ENCODE measurements at places on chromosomes 5 and 9.
A peak's percentile ranks its signal among the peaks of the same experiment; 100 is the strongest.

DNA sequence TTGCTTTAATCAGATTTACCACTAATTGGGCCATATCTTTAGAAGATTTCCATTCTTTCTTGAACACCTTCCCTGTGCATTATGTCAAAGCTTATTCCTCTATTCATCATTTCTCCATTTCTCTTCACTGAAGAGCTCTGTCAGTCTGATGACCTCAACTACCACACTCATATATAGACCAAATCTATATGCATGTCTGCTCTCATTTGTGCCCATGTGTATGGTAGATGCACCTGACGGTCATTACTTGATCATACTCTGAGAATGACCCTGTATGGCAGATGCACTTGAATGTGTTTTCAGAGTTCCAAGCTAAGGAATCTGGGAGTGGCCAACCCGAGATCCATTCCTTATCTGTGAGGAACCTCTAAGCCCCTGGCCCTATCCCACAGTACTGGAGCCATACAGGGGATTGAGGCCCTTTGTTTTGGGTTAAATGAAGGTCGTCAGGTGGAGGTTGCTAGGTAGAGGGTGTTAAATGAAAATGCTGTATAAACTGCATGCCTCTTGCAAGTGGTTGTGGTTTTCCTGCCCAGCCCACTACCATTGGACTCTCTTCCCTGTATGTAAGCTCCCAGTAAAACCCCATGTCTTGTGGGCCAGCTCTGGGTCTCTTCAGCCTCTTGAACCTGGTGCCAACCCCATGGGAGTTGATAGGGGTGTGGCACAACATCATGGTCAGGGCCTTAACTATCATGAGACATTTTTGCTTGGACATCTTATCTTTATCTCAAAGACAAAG is 229.5 kb downstream of the KIAA0825 start:
- DNase-seq, result no peak

DNA sequence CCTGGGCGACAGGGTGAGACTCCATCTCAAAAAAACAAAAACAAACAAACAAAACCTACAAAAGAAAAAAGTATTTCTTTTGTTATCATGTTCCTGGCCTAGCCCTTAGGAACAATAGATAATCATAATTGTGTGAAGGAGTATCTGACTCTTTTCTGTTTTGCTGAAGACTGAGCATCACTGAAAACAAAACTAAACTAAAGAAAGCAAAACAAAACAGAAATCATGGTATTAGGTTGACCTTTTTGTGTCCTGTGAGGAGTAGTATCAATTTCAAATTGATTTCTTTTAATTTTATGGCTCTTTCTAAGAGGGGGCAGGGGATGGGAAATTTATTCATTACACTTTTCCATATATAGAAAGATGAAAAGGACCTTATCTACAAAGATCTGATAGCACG is 246.0 kb downstream of the YTHDC2 start:
- DNase-seq, result no peak

- DNase-seq, result no peak
These were observed 366.4 kb downstream of the PSAT1 start for GRCh38 chr9:78663369-78663768.

DNA sequence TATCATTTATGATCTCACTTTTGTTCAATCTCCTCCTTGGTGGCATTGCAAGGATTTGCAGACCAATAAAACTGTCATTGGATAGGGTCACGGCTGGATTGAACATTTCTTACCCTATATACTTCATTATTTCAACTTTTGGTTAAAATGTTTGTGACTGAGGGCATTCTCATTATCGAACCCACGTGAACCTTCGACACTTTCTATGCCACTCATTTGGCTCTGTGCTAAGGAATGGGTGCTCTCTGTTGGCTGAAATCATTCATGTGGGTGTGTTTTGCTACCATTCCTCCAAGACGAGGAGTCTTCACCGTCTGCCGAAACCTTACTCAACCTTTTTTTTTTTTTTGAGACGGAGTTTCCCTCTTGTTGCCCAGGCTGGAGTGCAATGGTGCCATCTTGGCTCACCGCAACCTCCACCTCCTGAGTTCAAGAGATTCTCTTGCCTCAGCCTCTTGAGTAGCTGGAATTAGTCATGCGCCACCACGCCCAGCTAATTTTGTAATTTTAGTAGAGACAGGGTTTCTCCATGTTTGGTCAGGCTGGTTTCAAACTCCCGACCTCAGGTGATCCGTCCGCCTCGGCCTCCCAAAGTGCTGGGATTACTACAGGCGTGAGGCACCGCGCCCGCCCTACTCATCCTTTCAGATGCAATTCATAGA is 62.5 kb downstream of the CSNK1A1 start:
- no peak for DNase-seq

DNA sequence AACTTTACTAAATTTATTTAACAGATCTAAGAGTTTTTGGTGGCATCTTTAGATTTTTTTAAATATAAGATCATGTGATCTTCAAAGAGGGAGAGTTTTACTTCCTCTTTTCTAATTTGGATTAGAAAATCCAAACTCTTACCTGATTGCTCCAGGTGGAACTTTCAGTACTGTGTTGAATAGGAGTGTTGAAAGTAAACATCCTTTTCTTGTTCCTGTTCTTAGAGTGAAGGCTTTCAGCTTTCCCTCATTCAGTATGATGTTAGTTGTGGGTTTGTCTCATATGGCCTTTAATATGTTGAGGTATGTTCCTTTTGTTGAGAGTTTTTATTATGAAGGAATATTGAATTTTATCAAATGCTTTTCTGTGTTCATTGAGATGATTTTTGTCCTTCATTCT is 650.0 kb upstream of the SGCD start:
- no peak for DNase-seq

DNA sequence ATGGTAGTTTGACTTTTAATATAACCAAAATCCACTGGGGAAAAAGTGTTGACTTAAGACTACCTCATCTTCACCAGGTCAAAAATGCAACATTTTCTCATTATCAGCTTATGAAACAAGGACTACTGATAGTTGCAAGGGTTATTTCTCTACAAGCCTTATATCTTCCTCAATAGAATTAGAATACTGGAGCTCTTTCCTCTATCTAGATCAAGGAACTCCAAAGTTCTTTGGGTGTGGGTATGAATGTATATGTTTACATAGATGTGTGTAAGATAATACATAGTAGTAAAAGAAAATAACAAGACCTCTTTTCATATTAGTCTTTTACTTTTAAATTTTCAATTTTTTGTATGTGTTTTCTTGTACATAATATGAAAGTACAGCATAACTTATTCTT is 244.5 kb downstream of the MLLT3 start:
- no peak for DNase-seq

DNA sequence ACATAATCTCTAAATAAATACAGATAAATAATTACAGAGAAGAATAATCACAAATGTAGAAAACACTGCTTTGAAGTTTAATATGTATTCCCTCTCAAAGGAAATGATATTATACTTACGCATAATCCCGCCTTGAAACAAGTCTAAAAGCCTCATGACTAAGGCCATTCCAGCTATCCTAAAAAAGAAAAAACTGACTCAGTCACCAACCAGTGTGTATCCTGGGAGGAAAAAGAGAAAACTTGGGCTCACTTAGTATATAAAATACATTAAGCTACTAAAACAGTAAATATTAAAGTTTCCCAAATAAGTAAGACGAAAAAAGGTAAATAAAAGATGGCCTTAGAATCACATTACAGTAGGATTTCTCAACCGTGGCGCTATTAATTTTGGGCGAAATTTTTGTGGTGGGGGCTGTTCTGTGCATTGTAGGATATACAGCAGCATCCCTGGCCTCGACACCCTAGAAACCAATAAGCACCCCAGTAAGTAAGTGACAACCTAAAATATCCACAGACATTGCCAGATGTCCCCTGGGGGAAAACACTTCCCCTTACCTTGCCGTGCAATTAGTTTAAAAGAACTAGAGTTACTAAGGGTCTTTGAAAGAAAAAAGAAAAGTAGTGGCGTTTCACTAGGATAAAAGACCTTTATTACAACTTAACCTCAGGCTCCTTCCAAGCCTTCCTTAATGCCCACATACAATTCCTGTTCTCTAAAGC is 1.1 kb downstream of the HSPA9 start:
- no peak for DNase-seq

DNA sequence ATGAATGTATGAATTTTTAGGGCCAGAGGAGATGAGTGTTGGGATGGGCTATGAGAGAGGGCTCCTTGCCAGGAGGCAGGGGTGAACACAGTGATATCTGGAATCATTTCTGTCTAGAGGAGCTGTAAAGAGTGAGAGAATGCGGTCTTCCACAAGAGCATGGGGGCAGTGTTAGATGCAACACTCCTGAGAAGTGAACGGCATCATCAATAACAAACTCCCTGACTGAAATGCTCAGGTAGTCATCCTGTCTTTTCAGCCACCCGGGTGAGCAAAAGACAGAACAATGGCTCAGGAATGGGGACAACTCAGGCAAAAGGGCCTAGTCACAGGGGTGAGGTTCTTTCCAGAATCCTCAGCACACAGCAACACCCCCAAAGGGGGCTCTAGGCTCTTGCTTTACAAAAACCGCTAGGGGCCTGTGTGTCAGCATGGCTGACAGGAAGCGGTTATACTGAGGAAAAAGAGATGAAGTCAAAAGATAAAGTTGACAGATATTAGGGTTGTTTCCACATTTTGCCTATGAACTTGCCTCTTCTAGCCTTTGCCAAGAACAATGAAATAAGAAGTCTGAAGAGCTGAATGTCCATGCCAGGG is 104.6 kb upstream of the LRRTM2 start:
- DNase-seq, result no peak

DNA sequence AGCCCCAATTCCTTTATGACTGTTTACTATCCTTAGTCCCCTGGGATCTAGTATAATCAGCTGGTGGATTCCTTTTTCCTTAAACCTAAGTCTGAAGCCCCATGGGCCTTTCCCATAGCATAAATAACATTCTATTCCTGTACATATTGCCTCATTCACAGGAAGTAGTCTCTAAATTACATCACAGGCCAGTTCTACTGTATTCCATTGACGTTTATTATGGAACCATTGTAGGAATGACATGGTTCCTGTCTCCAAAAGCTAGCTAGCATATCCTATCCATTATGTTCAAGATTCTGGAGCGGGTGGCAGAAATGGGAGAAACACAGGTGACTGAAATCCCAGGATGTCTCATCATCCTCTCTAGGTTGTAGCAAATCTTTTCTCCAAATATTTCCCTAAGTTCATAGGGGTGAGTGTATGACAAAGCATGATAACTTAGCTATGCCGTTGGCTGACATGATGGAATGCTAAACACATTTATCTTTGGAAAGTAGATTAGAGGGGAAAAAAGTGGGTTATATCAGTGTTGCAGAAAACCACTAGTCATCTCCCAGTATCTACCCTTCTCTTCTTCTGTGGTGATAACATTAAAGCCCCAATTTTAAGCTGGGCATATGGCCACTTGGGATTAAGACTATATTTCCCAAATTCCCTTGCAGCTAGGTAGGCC is 140.1 kb downstream of the FGF1 start:
- DNase-seq, result peak; percentile 77

- DNase-seq, result peak; percentile 93
These were observed 344.7 kb upstream of the RGMB start for GRCh38 chr5:98428806-98429205.

- DNase-seq, result no peak
These were observed 5.8 kb downstream of the LTC4S start for GRCh38 chr5:179799644-179799973.

DNA sequence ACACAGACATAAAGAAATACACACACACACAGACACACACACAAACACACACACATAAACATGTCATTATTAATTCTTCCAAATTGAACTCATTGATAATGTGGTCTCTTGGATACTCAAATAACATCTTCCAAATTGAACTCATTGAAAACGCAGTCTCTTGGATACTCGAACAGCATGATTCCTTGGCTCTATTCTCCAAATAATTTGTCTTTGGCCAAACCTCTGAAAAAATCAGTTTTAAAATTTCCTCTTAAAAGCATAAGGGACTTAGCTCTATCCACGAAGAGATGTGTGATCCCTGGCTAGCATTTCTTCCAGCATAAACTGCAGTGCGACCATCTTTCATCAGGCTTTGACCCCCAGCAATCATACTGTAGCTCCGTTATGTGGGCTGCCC is 296.6 kb downstream of the IRX2 start:
- DNase-seq, result no peak

DNA sequence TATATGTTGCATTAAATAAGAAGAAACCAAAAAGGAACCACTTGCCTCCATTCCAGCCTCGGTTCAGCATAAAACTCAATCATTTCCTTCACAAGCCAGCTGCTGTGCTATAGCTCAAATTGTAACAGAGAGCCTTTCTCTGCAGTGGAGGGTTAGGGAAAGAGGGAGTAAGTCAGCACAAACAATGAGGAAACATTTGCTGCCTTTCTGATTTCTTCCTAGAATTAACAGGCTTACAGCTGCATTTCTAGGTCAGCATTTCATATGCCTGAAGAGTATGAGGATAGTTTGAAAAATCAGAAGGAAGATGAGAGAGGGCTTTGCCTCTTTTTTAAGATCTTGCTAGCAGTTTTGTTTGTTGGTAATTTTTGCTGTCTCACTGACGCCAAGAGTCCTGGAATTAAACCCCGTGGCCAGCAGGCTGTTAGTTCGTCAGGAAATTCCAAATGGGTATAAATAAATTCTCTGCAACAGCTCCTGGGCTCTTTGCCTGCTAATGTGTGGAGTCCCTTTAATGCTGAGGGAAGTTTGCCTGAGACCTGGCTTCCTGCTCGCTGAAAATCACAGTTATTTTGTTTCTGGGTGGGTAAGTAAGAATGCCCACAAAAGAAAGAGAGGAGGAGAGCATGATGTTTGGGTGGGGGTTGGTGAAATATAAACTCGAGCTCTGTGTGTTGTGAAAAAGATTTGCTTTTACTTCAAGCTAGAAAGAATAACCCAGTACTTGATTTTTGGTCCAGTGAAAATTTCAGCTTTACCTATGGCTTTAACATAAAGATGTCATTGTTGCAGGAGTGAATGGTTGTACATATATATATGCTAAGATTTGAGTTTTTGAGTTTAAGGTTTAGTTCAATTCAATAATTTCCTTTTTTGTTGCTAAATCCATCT is 148.1 kb upstream of the DMRT1 start:
- peak; percentile 41 for DNase-seq

GRCh38 chr9:36980148-36980974 is 53.7 kb downstream of the PAX5 start:
- no peak for DNase-seq

DNA sequence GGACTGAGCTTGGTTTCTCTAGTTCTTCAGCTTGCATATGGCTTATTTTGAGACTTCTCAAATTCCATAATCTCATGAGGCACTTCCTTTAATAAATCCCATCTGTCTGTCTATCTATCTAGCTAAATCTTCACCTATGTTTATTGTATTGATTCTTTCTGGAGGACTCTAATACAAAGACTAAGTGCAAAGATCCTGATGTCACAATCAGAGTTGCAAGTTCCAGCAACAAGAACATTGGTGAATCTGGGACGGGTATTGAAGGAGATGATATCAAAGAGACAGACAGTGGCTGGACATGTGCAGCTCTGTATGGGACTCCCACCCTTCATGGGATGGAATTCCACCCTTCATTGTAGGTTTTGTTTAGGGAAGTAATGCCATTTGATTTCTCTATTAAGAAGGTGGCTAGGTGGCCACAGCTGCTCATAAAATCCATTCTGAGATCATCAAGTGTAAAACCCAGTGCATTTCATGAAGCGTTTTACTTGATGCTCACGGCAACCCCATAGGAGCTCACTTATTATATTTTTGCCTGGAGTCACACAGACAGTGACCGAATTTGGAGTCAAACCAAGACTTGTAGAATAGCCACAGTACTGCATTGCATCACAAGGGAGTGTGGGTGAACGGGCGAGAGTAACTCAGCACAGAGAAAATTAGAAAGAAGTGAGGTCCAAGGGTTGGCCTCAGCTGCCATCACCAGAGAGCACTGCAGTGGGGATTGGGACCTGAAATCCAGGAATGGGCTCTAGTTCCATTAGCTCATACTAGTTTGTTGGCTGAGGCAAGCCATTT is 24.9 kb downstream of the TAS2R1 start:
- no peak for DNase-seq

Measured in skeletal muscle cell (primary cell).